Caki2 (cell line): ENCODE measurements at places on chromosomes 13 and 19. TPM values are rescaled to one million over a fixed set of nuclear protein-coding genes. Genes with fewer than 3 reads are reported as not detected.

- no peak for DNase-seq
Observed at GRCh38 chr19:33220115-33220514, 5.5 kb downstream of the SLC7A10 start.

DNA sequence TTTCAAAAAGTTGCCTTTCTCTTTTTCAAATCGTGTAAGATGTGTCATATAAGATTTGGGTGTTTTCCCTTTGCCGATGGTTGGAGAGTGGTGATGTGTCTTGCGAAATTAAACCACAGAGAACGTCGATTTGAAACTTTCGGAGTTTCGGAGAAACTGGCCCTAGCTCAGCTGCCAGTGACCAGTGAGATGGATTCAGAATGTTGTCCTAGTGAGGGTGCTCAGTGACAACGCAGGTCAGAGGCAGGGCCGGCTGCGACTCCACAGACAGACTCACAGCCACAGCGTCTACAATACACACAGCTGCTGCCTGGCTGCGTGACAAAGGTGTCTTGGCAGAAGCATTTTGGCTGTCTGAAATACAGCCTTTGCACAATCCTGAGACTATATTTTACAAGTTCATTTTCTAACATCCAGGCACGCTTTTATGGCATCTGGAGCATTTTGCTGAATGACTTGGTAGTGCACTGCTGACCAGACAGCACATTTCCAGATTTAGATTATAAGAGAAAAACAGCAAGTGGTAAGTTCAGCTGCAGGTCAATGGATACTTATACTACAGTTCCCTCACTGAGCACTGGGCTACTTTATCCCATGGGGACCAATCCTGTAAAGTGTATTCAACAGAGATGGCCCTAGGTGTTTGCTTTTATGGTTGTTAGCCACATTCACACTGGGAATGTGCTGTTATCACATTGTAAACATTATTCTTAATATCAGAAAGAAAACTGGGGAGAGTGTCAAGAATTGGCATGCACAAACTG lies 207.5 kb downstream of the KCNRG start:
- no peak for DNase-seq

RDH8 gene
- total RNA-seq, result not detected in 2 replicates

CCNA1 gene
- total RNA-seq, result 7.8 and 8.1 TPM in 2 replicates

GRCh38 chr13:49641801-49642291 lies 13.5 kb downstream of the ARL11 start:
- DNase-seq, result no peak

- DNase-seq, result no peak
Observed at GRCh38 chr13:23086968-23087623, 93.7 kb upstream of the SGCG start.

SPART gene
- 49.2 and 82.9 TPM in 2 replicates for total RNA-seq

SLC10A2 gene
- 0.12 TPM in 1 of 2 replicates, not detected in the other for total RNA-seq

DNA sequence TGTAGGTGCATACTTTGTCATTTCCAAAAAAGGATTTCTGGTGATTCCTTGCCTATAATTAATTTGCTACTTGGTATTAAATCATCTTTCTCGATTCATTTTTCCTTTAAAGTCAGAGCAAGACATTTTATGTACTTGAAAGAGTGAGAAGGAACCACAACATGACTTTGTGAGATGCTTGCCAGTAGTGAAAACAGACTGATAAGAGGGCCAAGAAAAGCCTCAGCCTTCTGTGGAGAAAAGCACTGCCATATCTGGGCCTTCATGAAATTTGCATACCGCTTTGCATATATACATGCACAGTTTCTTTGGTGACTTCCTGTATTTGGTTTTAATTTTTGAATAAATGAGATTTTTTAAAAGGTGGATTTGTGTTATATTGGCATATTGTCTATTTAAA lies 128.4 kb downstream of the CDK8 start:
- DNase-seq, result no peak

POU2F2 gene
- not detected in 2 replicates for total RNA-seq

- peak; percentile 33 for DNase-seq
Observed at GRCh38 chr19:51994048-51994644, 7.5 kb upstream of the ZNF350 start.

GRCh38 chr19:4930664-4931063 lies 21.4 kb downstream of the UHRF1 start:
- DNase-seq, result peak; percentile 84

ZNF417 gene
- 7.5 and 13.2 TPM in 2 replicates for total RNA-seq

- DNase-seq, result peak; percentile 59
Observed at GRCh38 chr13:93244141-93244917, 17.7 kb downstream of the GPC6 start.

DNA sequence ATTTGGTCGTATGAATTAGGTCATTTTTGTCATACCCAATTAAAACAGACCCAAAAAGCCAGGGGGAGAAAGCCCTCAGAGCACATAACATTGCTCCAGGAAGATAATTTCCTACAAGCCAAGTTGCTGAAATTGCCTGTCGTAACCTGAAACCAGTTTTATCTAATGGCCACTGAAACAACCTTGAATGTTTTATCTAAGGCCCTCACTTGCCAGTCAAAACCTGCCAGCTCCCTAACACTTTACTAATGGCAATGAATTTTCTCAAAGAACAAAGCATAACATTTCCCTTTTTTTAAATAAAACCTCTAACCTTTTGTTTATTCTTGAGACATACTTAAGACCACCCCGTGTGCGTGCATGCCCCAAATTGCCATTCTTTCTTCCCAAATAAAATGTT lies 496.2 kb upstream of the KLHL1 start:
- DNase-seq, result no peak

ZNF724 gene
- total RNA-seq, result 0.43 and 11.8 TPM in 2 replicates

- DNase-seq, result no peak
Observed at GRCh38 chr13:108086678-108087077, 128.7 kb downstream of the LIG4 start.
